ENCODE measurements at places on chromosomes 1 and 21.

DNA sequence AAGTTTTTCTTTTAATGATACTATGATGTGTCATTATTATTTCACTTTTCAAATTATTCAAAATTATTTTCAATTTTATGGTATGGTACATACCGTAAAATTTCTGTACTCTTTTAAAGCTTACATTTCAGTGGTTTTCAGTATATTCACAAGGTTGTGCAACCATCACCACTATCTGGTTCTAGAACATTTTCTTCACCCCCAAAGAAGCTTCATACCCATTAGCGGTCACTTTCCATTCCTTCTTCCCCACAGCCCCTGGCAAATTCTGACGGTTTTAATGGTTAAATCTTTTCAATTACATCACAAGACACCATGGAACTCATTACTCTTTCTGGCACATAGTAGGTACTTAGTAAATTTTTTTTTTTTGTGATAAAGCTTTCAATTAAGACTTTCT lies 22.8 kb upstream of the ATP5PO start:
- no peak for DNase-seq

- DNase-seq = no peak
These were observed 49.5 kb upstream of the TENT5C start for GRCh38 chr1:117556341-117556740.

GRCh38 chr1:206979379-206980043 lies 9.3 kb upstream of the FCAMR start:
- peak; percentile 36 for DNase-seq

DNA sequence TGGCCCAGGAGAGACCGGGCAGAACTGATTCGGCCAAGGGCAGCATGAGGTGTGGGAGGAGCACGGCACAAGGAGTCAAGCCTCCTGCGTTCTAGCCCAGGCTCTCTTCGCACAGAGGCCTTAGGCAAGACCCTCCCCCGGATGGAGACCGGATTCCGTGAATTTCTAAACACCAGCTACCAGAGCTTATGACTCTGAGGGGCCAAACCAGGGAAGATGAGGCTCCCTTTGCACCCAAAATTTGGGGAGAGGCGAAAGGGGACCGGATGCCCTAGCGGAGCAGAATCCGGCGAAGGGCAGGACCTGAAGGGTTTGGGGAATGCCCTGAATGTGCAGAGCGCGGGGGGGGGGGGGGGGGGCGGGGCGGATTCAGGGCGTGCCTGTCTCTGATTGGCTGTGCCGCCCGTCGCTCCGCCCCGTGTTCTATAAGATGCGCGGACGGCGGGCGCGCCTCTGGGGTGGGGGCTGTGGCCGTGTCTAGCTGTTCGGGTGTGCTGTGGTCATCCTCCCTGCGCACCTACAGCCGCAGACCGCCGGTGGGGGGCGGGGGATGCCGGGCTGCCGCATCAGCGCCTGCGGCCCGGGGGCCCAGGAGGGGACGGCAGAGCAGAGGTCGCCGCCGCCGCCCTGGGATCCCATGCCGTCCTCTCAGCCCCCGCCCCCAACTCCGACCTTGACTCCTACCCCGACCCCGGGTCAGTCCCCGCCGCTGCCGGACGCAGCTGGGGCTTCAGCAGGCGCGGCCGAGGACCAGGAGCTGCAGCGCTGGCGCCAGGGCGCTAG lies at the start of gene TRNP1:
TSS of gene TRNP1 (plus strand) at position 456 of the 783 bp plus-strand sequence. CDS start at position 551, 95 bp downstream.
- DNase-seq = peak; percentile 93

DNA sequence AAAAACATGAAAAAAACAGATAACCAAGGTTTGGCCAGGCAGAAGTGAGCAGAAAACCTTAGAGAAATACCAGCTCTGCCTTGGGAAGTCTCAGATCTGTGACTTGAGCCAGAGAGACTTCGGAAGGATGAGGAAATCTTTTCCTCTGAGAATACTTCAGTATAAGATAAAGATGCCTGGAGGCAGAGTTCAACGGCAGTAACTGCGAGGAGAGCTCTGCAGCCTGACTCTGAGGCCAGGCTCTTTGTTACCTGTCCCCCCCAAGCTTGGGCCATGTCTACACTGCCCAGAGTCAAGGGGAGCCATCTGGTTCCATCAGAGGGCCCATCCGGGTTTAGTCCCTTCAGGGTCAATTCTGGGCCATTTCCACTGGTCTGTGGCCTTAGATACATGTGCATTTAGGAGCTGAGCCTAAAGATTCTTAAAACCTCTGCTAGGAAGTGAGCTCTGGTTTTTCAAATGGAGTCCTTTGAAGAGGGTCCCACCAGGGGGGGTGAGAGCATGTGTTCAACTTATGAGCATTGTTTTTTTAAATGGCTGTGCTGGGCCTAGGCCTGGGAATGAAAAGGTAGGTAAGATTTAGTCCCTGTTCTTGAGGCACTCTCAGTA lies 8.7 kb downstream of the KIRREL1 start:
- DNase-seq = peak; percentile 87

GRCh38 chr1:84871181-84871580 lies 21.8 kb downstream of the LPAR3 start:
- DNase-seq = peak; percentile 62

- no peak for DNase-seq
These were observed 37.2 kb downstream of the ETNK2 start for GRCh38 chr1:204114606-204115005.

DNA sequence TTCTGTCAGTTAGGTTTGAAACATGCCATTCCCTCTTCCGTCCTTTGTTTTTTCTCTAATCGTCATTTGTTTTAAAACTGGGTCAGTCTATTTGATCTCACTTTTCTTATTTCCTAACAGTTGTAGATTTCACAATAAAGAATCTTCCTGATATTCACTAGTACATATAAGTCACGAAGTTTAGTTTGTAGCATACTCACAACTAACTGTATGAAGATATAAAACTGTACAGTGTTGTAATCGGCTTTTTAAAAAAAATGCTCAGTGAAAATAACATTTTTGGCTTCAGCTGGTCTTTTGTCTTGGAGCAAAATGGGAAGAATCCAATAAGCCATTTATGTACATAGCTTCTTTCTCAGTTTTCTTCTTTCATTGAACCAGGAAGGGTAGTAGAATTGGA lies 78.3 kb downstream of the NCAM2 start:
- DNase-seq = no peak

GRCh38 chr1:72227667-72228066 lies 54.7 kb downstream of the NEGR1 start:
- DNase-seq = no peak

DNA sequence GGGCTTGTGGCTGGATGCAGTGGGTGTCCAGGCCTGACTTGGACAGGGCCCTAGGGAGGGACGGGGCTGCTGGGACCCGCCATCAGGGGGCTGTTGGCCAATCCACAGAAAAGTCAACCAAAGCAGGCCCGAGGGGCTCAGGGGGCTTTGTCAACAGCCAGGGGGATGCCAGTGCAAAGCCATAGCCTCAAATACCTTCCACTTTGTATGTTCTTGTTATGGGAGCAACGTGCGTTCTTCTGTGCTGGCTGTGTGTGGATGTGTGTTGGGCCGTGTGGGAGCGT lies 35.4 kb upstream of the ARF1 start:
- no peak for DNase-seq
